Activated CD4-positive, CD25-positive, alpha-beta regulatory T cell treated with anti-CD3 and anti-CD28 coated beads, Interleukin-2, amount 50 U/mL, for 24 hours (primary cell): ENCODE measurements at places on chromosomes 1 and 21.

DNA sequence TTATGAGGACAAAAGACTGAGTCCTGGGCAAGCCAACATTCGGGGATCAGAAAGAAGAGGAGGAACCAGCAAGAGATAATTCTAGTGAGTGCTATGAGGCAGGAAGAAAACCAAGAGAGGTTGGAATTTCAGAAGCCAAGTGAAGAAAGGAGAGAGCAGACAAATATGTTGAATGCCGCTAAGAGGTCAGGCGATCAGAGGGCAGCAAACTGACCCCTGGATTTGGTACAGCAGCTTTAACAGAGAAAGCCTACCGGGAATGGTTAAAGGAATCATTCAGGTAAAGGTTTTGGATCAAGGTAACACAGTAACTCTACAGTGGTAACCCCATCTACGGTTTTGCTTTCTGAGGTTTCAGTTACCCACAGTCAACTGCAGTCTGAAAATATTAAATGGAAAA, 5.4 kb downstream of the CLCC1 start:
- no peak for ATAC-seq

GRCh38 chr1:153805042-153805745, 30.0 kb downstream of the SLC27A3 start:
- ATAC-seq: peak; percentile 94

GRCh38 chr1:182525342-182525741, 63.7 kb downstream of the RNASEL start:
- no peak for ATAC-seq

- ATAC-seq: no peak
These were observed 251.2 kb upstream of the CACYBP start for GRCh38 chr1:174748586-174748985.

DNA sequence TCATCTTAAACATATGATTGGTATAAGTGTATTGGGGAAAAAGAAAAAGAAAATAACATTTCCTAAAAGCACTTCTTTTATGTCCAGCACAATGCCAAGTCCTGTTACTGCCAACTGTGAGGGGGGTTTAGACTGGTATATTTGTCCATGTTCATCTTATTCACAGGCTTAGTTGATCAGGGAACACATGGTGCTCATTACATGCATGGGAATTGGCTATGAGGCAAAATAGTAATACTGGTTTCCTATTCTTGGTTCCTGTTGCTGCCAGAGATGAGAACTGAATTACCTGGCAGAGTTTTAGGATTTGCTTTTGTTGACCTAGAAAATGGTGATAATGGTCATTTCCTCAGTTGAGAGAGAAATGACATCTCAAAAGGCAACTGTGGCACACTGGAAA, 398.8 kb downstream of the DUSP10 start:
- ATAC-seq: no peak

- ATAC-seq: no peak
These were observed 651.4 kb downstream of the KCNT2 start for GRCh38 chr1:195956845-195957244.

DNA sequence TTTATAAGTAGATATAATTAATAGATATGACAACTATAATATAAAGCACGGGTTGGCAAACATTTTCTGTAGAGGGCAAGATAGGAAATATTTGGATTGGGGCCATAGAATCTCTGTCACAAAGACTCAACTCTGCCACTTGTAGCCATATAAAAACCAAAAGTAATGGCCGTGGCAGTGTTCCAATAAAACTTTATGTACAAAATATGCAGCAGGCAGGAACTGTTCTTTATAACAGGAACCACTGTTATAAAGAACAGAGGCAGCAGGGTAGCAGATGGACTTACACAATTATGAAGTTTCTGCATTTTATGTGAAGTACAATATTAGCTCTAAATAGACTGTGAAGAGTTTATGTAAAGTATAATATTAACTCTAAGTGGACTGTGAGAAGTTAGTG, 16.9 kb upstream of the QSOX1 start:
- ATAC-seq: no peak

GRCh38 chr1:78143152-78143551, 97.4 kb downstream of the GIPC2 start:
- ATAC-seq: peak; percentile 47

DNA sequence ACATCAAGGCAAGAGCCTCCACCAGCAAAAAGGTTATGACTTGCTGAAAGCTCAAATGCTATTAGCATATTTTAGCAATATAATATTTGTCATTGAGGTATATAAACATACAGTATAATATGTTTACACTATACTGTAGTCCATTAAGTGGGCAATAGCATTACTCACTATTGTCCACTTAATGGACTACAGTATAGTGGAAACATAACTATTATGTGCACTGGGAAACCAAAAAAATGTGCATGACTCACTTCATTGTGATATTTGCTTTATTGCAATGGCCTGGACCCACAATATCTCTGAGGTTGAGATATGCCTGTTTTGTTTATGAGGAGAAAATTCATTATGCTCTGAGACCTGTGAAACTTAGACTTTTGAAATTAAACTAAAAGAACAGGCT, 300.0 kb downstream of the BARHL2 start:
- ATAC-seq: no peak

DNA sequence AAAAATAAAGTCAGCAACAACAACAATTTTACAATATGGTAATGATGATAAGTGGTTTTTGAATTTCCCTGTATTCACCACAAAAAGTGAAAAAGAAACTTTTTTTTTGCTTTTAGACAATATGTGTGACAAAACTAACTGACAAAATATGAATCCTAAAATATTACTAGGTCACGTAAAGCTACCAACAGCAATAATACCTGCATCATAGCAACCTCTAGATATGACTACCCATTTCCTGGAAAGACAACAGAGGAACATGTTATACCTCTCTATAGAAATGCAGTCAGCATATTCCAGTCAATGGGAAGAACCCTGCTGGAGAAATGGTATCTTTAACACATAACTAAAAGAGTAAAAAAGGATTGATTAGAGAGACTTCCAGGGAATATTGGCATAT, 73.7 kb downstream of the PDE4B start:
- ATAC-seq: peak; percentile 41

DNA sequence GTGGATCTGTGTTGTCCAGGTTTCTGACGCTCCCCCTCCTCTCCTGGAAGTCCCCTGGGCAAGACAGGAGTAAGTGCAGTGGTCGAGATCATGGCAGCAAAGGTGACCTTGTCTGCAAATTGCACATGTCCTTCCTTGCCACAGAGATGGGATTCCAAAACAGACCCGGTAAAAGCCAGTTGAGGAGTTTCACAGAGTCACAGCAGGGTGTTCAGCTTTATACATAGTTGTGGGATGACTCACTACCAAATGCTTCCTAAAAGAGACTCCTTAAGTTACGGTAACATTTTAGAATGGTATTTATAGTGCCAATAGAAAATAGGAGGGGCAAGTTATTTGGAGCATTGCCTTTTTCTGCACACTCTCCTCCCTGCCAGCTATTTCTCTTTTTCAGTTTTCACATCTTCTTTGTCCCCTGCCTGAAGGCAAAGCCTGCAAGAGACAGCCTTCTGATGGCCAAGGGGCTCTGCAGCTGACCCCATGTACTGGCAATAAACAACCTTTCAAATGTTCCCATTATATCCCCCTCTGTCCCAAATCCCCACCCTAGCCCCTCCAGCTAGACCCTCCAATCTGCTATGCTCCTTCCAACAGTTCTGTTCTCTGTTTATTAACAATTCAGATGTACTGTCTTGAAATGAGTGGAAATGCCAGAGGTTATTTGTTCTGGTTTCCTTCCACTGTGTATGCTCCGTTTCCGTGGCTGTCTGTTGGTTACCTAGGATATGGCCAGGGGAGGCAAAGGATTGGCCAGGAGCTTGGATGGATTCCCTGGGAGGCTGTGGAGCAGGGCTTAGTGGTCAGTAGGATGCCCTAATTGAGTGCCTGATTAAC, 115.0 kb downstream of the TGFB2 start:
- no peak for ATAC-seq

DNA sequence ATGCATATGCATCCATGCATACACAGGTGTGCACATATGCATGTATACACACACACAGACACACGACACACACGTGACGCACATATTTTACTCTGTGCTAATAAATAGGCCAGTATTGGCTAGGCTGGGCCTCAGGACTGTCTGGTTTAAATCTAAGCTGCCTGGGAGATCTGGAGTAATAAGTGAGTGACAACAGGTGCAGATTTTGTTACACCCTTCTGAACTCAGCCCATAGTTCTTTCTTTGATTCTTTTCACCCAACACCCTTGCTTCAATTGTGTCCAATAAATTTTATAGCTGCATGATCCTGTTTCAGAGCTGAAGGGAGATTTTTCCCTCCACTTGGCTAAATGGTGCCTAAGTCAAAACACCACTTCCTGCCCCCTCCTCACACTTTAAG, 132.8 kb downstream of the FGGY start:
- ATAC-seq: no peak

DNA sequence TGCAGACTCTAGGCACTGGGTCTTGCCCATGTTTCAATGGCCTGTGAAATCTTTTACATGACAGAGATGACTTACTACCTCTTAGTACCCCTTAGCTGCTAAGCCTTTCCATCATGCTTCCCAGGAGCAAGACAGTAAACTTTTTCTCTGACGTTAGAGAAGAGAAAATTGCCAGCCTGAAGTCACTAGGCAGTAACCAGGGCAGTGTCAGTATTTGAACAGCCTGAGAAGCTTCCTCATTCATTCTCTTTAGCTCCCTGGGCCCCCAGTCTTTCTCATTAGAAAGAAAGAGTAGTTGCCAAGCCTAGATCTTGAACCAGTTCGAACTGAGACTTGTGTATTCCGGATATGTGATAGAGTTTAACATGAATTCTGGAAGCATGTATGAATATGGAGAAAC, 99.2 kb downstream of the ERG start:
- no peak for ATAC-seq

DNA sequence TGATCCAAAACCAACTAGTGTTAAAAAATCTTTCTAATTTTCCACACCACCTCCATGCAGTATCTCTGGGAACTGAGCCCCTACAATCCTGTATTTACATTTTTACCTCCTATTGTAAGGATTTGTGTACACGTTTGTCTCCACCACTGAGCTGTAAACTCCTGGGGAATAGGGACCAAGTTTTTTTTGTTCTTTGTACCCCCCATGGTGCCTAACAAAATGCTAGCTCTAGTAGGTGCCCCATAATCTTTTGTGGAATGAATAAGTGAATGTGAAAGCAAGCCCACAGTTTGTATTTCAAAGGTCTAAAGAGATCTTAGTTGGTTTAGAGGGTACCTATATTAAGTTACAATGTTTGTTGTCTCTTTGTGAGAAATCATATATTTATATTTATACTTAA, 879 bp upstream of the WLS start:
- no peak for ATAC-seq

DNA sequence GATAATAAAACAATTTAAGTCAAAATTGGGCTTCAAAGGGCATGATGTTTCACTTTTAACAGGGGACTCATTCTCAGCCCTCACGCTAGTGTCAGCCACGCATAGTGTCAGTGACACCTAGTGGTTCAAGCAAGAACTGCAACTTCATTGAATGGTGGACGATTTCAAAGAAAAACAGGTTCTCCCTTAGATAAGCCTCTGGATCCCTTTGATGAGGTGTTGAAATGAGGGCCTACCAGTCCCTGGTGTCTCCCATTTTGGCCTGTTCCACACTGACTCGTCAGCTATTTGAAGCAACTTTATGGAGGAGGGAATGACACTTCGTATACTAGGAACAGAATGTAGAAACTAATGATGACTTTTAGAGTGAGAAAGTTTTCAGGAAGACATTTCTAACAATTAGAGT, 56.2 kb downstream of the FCRL5 start:
- ATAC-seq: peak; percentile 49

- no peak for ATAC-seq
These were observed 85.6 kb upstream of the ARHGEF16 start for GRCh38 chr1:3368711-3369445.

DNA sequence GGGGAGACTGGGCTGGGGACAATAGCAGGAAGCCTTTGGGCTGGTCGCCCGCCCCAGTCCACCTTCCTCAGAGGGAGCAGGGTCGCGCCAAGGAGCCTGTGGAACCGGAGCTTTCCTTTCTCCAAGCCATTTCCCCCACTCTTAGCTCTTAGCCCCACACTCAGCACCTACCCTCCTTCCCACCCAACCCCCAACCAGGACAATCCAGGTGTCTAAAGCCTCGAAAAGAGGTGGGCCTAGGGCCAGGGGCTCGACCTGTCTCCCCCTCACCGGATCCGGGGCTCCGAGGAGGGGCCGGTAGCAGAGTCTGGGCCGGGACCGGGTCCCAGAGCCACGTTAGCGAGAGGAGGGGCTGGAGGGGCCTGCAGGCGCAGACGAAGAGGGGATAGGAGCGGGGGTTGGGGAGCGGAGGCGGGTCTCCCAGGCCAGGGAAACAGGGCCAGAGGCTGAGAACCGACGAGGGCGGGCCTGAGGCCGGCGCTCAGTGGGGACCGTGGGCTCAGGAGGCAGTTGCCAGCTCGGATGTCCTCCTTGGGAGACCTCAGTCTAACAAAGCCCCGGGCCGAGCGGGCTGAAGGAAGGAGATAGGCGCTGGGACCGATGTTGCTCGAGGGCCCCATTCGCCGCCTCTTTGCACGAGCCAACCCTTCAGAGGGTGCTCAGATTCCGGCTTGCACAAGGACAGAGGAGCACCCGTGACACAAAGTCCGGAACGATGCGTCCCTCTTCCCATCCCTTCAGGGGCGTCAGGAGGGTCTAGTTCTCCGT, 943 bp downstream of the SEMA6C start:
- ATAC-seq: no peak

DNA sequence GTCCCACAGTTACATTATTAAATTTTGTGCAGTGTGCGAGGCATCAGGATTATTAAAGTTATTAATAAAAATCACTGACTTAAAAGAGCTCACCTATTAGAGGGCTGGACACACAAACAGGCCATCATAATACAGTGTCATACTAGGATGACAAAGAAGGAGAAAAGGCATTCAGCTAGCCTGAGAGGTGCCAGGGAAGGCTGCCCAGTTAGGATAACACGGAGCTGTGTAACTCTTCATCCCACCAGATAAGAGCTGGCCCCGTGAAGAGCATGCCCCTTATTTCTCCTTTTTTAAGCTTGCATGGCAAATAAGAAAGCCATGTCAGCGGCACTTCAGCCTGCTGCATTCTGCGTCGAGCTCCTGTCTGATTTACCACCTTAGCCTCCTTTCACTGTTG, 109.5 kb downstream of the KCNK1 start:
- no peak for ATAC-seq

DNA sequence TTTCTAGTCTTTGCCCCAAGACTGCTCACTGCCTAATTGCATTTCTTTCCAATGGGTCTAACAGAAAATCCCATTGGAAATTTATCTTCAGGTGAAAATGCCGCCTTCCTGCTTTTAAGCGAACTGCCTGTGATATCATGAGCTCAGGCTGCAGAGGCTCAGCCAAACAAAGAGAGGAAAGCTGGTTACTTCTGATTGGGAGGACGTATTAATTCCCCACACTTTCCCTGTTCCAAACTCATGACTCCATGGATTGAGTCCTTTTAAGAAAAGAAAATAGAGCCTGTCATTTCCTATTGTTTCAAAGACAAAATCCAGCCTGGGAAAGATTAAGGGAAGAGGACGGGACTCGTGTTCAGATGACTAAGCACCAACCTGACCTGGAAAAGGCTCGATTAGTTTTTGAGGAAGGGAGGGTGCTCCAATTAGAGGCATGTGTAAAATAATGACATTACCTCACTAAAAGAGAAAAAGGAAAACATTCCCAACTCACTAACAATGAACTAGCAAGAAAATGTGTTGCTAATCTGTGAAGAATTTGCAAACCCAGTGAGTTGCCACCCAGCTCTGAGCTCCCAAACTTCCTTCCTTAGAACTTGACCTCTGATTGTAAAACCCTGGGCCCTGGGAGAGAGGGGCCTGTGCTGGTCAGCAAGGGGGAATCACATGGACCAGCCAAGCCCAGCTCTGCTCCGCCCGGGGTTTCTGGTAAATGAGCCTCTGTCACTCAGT, 61.2 kb downstream of the TCP10L start:
- no peak for ATAC-seq

GRCh38 chr1:185400052-185400451, 83.0 kb upstream of the IVNS1ABP start:
- ATAC-seq: no peak
